Stimulated activated CD4-positive, alpha-beta T cell treated with anti-CD3 and anti-CD28 coated beads, Interleukin-15, amount 100 ng/mL, for 24 hours (primary cell): ENCODE measurements at places on chromosomes 12 and 14.

GRCh38 chr12:77736219-77736965 lies 94.3 kb upstream of the NAV3 start:
- DNase-seq: no peak

GRCh38 chr14:74065746-74066575 lies 18.3 kb downstream of the ALDH6A1 start:
- no peak for DNase-seq

DNA sequence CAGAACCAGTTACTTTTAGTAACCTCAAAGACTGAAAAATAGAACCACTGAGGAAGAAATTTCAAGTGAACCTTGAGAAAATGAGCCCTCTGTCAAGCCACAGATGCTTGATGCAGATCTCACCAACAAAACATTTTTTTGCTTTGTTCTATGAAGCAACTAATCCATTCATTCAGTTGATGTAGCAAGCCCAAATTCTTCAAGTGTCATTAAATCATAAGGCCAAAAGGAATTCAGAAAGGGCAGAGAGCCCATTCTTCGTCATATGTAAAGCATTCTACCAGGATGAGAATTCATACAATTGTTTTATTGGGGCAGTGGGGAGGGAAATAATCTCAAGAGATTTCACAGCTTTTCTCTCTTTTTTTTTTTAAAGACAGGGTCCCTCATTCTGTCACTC lies 218.0 kb upstream of the RGS6 start:
- no peak for DNase-seq

GRCh38 chr14:61386173-61386772 lies 64.9 kb downstream of the PRKCH start:
- no peak for DNase-seq
